SJCRH30 (cell line): ENCODE measurements at places on chromosomes 12 and 14.

DNA sequence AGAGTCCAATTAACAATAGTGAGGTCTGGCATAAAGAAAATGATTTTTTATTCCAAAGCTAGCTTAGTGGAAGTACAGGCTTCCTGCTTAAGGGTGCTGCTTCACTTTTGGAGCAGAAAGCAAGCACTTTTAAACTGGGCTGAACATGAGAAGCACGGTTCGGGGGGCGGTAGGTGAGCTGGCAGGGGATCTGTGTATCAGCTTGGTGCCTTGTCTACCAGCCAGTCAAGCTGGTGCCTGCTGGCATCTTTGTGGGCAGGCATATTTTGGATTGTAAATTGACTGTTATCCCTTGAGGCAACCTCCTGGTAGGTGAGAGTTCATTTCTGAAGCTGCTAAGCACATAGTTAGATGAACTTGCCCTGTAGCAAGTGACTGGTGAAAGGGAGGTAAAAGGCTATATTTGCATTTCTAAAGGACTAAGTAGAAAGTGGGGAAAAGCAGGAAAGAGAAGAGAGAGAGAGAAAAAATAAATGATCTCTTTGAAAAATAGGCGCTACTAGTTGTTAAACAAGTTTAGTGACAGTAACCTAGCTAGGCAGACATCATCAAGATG, 121.1 kb upstream of the SYT10 start:
- no peak for DNase-seq

DNA sequence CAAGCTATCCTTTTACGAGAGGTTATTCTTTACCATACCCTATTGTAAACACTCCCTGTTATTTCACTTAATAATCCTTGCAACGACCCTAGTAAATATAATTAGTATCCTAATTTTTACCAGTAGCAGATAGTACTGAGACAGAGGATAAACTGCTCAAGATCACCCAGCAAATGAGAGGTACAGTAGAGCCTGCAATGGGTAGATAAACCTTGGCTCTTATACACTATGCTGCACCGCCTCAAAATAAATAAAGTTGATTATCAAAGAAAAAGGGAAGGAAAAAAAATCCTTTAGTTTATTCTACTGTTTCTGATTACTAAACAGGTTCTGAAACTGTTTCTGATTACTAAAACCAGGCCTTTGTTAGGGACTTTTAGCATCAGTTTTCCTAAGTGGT, 22.5 kb downstream of the YBX3 start:
- DNase-seq: no peak

- no peak for DNase-seq
These were observed 986.3 kb upstream of the TMEM132C start for GRCh38 chr12:127280393-127281275.

- DNase-seq: no peak
These were observed 225.3 kb upstream of the ATP2B1 start for GRCh38 chr12:89933911-89934310.

DNA sequence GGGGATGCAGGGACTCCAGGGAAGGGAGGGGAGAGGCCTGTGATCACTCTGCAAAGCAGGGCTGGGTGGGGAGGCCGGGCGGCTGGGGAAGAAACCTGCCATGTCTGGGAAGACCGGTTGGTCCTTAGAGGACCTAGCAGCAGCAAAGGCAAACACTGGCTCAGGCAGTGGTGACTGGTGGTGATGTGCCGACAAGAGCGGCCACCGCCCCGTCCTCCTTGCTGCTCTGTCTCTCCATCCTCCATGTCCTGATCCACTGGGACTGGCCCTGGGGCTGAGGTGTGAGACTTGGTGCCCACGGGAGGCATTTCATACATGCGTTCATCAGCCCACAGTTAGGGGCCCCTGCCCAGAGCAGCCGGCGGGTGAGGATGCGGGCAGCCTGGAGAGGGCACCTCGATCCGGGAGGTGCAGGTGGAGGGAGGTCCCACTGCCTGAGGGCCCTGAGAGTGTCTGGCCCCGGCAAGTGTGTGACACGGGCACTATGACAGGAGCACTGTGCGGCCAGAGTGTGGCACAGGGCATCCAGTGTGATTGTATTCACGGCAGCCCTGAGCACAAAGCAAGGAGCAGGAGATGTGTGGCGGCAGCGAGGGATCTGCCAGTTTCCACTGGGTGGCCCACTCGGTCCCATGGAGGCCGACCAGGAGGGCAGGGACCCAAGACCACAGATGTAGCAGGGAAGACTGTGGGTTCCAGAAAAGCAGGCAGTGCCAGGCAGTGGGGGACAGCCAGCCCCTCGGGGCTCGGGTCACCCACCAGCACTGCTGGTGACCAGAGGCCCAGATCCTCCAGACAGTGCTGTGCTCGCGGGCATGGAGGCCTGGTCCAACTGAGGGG, 13.9 kb downstream of the ANKRD9 start:
- DNase-seq: no peak

DNA sequence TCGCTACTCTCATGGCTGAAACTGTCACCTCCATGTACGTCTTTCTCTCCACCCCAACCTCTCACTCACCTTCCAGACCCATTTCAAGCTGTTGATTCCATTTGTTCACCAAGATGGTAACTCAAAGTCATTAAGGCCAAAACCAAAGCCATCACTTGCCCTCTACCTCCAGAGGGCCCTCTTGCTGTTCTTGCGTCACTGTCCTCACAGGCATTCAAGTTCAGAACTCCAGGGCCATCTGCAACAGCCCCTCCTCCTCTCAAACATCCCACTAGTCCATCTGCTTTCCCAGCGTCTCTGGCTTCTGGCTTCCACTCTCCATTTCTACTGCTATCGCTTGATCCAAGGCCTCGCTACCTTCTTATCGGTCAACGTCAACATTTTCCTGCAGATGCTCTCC, 74.5 kb downstream of the VWF start:
- DNase-seq: no peak

GRCh38 chr12:29148596-29148910, 525 bp upstream of the FAR2 start:
- DNase-seq: peak; percentile 34

- DNase-seq: no peak
These were observed 44.0 kb downstream of the RHOJ start for GRCh38 chr14:63248211-63248610.
